ENCODE measurements at places on chromosomes 5 and 9. TPM values are rescaled to one million over a fixed set of nuclear protein-coding genes. Genes with fewer than 3 reads are reported as not detected.

C9orf153 gene
- 0.54 TPM for total RNA-seq

FAM169A gene
- 6.0 TPM for total RNA-seq

GGTA1 gene
- 0.20 TPM for total RNA-seq

DMGDH gene
- total RNA-seq, result not detected

TMC1 gene
- total RNA-seq, result 0.27 TPM

SOX30 gene
- 0.12 TPM for total RNA-seq

CRB2 gene
- not detected for total RNA-seq

LOX gene
- total RNA-seq, result not detected

TMEM174 gene
- total RNA-seq, result not detected

ADAM19 gene
- total RNA-seq, result 655 TPM

DBH gene
- total RNA-seq, result not detected

PCDHB11 gene
- not detected for total RNA-seq

SLC22A4 gene
- 0.25 TPM for total RNA-seq

PRSS3 gene
- total RNA-seq, result not detected

IRX2 gene
- not detected for total RNA-seq

GTF2H2C gene
- total RNA-seq, result 32.0 TPM

FOXE1 gene
- total RNA-seq, result not detected

FGF18 gene
- total RNA-seq, result 0.12 TPM

ERGIC1 gene
- total RNA-seq, result 42.8 TPM

PCDHB3 gene
- total RNA-seq, result not detected

SLC25A48 gene
- total RNA-seq, result not detected

Measured in T-helper 1 cell treated with Interleukin-12 subunit alpha and Interleukin-12 subunit beta and Interleukin-4 antibody, amounts not matched to agents 30 ng/mL and 1 ng/mL, for 36 hours (primary cell).